ENCODE measurements at places on chromosomes 2 and 18.

DNA sequence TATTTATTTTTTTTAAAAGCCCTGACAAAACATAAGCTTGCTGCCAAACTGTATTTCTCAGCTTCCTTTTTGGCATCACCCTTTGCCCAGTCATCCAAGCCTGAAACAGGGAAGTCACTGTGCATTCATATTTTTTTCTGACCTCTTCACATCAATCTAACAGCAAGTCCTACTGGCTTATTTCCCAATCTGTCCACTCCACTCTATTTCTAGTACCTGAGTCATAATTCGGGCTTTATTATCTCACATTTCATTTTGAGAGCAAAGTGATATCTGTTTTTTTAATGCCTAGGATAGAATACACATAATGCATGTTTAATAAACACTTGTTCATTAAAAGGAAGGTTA, 5.1 kb downstream of the HNMT start:
- no peak for DNase-seq

GRCh38 chr2:48132271-48132625, 225.9 kb upstream of the FBXO11 start:
- no peak for DNase-seq

GRCh38 chr18:48488388-48488850, 50.4 kb upstream of the CTIF start:
- no peak for DNase-seq

DNA sequence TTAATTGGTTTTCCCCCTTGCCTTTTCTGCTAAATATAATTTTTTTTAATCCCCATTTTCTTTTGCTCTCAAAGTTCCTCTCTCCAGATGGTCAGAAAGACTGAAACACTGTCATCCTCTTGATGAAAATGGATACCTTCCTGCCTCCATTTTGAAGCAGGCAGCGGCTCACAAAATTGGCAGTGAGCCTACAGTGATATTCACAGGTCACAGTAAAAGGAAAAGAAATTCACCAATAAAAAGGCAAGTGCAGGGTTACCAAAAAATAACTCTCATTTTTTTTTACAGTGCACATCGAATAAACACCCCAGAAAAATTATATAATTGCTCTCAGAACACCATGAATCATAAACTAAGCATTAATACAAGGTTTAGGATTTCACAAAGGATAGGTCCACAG, 307.5 kb downstream of the TCF4 start:
- DNase-seq, result no peak

DNA sequence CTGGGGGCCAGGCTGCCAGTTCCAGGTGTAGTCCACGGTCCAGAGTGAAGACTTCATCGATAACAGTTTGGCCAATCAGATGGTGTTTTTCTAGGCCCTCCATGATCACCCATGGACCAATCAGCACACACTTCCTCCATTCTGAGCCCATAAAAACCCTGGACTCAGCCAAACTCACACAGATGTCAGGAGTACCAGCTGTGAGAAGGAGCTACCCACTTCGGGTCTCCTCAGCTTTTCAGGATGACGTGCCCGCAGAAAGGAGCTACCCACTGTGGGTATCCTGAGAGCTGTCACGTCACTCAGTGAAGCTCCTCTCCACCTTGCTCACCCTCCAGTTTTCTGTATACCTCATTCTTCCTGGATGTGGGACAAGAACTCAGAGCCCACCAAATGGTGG, 210.0 kb upstream of the RASGRP3 start:
- DNase-seq, result no peak

GRCh38 chr2:141280037-141280436, 850.8 kb downstream of the LRP1B start:
- no peak for DNase-seq

DNA sequence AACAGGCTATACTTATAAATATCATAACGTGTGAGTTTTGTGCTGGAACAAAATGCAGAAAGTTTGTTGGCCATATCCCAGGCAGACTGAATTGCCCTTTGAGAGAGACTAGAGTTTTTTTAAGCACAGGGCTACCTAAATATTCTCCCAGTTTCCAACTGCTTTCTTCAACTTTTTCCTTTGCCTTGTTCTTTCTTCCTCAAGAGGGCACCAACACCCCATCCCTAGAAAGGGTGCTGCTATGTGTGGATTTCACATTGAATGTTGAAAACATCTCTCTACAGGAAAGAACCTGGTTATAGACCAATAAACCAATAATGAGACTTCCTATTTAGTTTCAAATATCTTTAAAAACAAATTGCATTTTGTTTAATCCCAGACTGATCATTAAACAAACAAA, 87.9 kb downstream of the ICOS start:
- DNase-seq, result no peak

- no peak for DNase-seq
These were observed 284.1 kb downstream of the TRIB2 start for GRCh38 chr2:13000664-13001363.
